HCEC 1CT (cell line): ENCODE measurements at places on chromosomes 16 and 17.

- peak; percentile 57 for DNase-seq
Measured at GRCh38 chr17:81556175-81556691, 4.1 kb upstream of the FAAP100 start.

DNA sequence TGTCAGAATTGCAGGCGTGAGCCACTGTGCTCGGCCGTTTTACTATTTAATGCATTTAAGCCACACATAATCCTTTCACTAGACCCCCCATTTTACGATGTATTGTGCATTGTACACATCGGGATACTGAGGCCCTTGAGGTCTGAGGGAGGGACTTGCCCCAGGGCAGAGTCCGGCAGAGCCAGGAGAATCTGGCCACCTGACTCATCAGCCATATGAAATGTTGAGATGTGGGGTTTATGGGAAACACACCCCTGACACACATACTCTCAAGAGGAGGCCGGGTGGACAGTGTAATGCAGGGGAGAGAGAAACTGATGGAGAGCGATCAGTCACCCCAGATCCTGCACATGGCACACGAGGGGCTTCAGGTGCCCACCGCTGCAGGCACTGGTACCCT lies 196.6 kb downstream of the ZNF423 start:
- no peak for DNase-seq

- DNase-seq: no peak
Measured at GRCh38 chr17:27635275-27635823, 4.4 kb downstream of the LGALS9 start.

DNA sequence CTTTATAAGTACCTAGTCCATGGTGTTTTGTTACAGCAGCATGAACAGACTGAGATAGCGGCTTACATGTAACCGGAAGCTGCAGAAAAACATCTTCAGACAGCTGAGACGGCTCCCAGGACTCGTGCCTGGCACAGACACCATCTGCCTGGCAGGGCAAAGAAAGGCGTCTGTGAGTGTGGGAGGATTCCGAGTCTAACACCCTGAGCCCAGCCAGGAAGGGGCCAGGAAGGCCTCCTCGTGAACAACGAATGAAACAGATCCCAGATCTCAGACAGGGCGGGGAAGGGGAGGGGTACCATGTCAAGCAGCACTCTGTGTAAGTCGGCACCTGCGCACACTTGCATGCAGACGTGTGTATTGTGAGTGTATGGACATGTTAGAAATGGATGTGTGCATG lies 4.4 kb upstream of the CSNK1D start:
- no peak for DNase-seq

DNA sequence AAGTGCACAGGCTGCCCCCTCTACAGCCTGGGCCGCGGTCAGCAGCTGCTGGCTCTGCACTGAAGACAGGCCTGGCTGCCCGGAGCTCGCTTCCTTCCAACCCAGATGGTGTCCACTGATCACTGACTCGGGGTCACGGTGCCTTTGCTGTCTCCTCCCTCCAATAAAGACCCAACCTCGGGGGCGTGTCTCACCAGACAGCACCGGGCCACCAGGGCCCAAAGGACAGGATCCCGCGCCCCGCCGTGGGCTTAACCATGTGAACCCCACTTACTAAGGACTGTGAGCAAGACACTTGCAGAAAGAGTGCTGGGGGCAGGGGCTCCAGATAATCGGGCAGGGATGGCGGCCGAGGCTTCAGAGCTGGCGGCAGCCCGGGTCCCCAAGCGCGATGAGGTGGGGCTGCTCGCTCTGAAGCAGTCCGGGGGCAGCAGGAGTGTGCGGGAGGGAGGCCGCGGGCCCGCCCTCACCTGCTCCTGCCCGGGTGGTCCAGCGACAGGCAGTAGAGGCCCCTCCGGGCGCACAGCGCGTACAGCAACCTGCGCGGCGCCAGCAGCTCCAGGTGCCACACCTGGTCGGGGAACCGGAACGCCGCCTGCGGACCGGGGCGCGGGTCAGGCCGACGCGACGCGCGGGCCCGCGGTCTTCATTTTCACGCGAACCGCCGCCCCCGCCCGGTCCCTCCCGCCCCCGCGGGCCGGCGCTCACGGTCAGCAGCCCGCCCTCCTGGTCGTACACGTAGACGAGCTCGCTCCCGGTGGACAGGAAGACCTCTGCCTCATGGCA lies 502 bp downstream of the FAAP100 start:
- peak; percentile 30 for DNase-seq

GRCh38 chr16:10033556-10033955 lies 148.7 kb downstream of the GRIN2A start:
- no peak for DNase-seq

DNA sequence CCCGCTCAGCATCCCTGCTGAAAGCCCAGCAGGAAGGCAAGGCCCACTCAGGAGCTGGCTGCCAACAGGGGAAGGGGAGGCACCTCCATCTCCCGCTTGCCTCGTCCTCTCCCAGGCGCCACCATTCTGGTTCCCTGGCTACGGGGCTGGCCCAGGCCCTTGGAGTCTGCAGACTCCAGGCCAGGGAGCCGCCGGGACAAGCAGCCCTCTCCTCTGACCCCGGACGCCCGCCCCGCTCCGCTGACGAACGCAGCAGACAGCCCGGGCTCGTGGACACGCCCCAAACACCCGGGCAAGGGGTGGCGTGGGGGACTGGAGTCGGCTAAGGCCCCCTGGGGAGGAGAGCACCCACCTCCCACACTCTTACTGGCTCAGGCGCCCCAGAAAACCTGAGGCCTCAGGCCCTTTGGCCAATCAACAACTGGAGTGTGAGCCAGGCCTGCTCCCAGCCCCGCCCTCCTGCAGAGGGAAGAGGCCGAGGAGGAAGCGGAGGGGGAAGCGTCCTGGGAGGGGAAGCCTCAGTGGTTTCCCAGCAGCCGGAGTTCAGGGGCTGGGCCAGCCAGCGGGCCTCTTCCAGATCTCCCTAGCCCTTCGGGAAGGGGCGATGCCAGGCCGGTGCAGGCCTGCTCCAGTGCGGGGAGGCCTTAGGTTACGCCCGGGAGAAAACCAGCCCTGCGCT lies 4.2 kb downstream of the MNT start:
- DNase-seq: peak; percentile 97

DNA sequence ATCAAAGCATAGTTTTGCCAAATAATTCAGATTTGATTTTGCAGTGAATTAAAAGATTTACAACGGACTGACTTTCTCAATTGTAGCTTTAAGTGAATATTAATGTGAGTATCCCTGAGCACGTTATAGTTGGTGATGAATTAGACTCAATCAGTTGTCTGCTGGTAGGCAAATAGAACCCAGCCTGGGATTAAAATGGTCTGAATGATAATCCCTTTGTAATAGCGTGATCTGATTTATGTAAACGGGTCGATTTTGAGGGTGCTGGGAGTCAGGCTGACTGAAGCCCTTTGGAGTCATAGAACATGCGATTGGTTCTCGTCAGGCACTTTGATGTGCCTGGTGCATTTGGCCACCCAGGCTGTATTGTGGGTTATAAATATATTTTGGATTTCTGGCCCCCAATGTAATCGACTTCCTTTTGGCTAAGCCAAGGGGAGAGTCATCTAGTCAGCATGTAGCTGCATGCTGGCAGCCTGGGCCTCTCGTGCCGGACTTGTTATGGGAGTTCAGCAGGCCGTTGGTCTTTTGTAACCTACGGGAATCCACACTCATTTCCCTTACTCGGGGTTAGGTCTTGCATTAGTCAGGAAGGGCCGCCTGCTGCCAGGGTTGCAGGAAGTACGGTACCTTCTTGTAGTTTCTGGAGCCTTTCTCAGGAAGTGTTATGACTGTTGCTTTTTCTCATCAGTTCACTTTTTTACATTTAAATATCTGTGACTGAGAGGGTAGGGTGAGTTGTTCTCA lies 5.4 kb downstream of the PGS1 start:
- peak; percentile 100 for DNase-seq

DNA sequence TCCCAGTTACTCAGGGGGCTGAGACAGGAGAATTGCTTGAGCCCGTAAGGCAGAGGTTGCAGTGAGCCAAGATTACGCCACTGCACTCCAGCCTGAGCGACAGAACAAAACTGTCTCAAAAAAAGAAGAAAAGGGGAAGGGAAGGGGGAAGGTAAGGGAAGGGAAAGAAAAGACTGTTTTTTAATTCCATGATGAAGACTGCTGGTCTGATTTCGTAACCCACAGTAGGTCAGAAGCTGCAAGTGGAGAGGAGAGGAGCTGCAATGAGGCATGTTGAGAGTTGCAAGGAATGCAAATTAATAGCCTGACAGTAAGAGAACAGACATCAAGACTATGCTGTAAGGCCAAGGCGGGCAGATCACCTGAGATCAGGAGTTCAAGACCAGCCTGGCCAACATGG lies 33.3 kb downstream of the HELZ start:
- DNase-seq: peak; percentile 65

DNA sequence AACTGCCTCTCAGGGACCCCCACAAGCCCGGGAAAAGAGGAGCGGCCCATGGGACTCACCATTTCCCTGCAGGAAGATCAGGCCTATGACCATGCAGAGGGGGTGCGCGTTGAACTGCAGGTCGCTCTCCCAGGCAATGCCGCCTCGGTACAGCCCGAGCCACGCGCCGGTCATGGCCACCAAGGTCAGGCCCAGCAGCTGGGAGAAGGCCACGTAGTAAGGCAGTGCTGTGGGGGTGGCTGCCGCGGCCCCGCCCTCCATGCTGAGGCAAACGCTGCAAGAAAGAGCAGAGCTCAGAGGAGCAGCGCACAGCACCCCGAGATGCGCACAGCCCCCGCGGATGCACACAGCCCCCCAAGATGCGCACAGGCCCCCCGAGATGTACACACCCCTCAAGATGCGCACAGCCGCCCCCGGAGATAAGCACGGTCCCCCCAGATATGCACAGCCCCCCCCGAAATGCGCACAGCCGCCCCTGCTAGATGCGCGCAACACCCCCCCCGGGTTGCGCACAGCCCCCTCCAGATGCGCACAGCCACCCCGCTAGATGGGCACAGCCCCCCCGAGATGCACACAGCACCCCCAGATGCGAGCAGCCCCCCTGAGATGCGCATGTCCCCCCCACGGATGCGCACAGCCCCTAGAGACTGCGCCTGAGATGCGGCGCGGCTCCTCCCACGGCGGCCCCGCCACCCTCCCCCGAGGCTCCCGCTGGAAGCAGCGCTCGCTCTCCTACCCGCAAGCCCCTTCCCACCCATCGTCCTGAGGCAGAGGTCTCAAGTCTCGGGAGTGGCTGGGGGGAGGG lies 8.6 kb downstream of the CYB561 start:
- no peak for DNase-seq

- DNase-seq: peak; percentile 86
Measured at GRCh38 chr16:4016658-4017057, 99.6 kb downstream of the ADCY9 start.

- DNase-seq: no peak
Measured at GRCh38 chr16:27564224-27564623, 14.3 kb downstream of the KATNIP start.
